ENCODE measurements at places on chromosomes 3 and 15.

DNA sequence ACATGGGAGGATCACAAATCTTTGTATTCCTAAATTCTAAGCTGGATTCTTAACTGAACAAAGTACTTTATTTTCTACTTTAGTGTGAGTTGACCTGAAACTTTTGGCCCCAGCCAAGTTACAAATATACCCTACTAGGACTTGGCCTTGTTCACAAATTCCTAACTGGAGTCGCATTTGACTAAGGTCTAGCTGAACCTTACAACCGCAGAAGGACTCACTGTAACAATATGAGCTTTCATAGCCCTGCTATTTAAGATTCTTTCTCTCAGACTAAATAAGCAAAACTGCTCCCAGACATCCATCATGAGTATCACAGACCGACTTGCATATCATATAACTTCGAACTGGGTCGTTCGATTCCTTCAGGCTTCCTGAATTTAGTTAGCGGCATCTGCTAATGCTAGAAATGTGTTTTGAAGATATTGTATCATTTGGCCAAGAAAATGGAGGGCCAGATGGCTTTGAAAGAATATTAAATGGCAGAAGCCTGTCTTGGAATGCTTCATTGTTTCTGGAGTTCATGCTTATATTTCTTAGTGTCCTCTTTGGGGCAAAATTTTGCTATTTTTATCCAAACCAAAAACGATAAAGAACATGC is 28.4 kb upstream of the ADAMTS9 start:
- no peak for DNase-seq

- DNase-seq: no peak
Measured at GRCh38 chr3:150385296-150386242, 22.5 kb upstream of the TSC22D2 start.

DNA sequence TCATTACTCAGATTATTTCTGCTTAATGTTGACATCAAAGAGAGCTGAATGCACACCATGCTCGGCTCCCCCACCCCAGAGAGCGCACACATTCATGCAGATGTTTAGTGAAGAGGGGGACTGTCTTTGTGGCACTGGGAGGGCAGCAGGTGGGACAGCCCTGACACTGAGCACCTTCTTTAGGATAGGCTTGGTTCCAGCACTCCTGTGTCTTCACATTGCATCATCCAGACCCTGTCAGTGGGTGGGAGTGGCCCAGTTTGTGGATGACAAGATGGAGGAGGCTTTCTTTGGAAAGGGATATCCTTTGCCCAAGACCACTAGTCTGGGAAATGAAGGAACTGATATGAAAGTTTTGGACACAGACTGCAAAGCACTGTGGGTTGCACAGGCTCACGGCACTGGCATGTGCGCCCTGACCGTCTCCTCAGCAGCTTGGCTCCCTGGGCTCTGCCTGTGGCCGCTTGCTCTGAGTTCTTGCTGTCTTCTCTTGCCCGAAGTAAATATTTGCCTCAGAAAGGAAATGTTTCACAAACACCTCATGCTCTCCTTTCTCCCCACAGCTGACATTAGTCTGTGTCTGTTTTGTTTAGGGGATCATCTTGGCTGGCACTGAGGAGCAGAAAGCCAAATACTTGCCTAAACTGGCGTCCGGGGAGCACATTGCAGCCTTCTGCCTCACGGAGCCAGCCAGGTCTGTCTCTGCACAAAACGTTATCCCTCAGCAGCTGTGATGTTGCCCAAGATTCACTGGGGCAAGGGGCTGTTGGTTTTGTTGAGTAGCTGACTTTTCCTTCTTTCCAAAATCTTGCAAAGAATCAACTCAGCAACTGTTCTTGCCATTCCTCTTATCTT is 16.6 kb downstream of the ACAD9 start:
- no peak for DNase-seq

DNA sequence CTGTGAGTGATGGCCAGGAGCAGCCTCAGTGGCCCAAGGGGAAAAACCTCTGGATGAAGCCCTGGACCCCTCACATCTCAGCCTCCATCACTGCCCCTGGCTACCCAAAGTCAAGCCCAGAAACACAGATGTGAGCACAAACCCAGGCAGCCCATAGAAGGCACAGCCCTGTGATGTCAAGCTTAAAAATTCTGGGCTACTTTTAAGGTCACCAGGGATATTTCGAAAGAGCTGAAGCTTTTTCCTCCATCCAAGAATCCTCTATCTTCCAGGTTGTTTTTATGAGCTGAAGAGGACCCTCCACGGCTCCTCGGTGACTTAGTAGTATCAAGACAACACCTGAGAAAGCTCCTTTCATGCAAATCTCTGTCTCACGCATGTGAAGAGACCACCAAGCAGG is 11.5 kb downstream of the LIPC start:
- DNase-seq: no peak

GRCh38 chr3:116102037-116102436 is 343.2 kb downstream of the LSAMP start:
- DNase-seq: no peak

DNA sequence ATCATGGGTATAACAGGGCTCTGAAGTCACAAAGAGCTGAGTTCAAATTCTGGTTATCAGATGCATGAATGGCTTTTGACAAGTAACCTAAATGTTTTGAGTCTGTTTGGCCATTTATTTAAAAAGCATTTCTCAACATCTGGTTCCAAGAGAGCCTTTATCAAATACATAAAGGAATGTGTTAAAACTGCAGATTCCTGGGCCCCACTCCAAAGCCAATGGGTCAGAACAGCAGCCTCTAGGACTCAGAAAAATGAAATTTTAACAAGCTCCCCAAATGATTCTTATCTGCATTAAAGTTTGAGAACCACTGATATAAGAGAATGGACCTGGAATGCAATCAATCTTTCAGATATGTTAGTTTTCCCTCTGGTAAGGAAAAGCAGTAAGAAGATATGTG is 3.4 kb downstream of the B4GALT4 start:
- no peak for DNase-seq

DNA sequence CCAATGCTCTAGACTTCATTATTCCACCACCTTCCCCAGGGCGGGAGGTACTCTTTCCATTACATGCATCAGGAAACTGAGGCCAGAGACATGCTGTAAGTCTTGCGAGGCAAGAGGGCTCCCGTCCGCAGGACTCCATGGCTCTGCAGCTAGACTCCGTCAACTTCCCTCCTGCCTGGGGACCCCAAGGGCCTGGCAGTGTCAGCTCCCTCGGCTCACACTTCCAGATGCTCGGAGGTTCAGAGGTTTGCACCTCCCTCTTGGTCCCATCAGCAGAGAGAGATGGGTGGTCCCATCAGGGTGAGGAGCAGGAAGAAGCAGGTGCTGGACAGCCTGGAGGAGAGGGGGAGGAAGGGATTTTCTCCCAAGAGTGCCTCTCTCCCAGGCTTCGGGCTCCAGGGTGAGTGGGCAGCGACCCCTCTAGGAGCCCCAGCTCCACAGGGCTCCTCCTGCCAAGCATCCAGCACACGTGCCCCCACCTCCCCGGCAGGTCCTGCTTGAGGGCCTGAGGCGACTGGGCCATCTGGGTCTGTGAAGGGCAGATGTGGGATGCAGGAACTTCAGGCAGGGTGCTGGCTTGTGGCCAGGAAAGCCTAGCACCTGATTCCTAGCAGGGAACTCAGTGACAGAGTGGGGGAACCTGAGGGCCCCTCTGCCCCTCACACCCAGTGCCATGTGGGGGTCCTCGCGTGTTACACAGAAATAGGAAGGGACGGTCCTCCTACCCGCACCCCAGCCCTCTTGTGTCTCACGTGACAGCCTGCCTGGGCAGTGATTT is 9.3 kb downstream of the PAK6 start:
- DNase-seq: peak; percentile 42

DNA sequence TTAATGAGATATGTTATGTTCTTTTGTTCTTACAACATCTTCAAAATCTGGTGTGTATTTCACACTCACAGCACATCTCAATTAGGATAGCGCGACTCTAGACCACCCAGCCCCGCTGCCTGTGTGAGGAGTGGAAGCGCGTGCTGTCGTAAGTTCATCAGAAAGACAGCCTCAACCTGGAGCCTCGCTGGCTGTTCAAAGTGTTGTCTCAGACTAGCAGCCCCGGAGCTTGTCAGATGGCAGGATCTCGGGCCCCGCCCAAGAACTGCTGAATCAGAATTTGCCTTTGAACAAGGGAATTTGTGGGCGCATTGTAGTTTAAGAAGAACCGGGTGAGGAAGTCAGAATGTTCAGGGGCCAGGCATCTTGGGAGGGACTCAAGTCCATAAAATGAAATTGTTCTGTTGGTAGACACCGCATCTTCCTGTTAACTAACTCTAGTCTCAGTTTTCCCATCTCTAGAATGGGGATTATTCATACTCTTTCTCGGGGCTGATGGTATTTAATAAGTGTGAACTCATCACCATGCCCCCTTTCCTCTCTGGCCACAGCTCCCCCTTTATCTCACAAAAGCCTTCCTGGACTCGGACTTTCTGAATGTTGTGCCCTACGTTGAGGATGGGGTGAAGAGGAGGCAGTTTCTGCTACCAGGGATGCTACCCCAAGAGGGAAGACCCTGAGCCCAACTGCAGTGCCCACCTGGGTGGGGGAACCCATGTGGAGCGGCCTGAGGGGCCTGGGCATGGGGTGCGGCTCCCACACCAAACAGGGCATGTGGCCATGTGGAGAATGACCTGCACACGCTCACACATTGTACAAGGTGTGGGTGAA is 40.4 kb downstream of the BHLHE40 start:
- peak; percentile 57 for DNase-seq

DNA sequence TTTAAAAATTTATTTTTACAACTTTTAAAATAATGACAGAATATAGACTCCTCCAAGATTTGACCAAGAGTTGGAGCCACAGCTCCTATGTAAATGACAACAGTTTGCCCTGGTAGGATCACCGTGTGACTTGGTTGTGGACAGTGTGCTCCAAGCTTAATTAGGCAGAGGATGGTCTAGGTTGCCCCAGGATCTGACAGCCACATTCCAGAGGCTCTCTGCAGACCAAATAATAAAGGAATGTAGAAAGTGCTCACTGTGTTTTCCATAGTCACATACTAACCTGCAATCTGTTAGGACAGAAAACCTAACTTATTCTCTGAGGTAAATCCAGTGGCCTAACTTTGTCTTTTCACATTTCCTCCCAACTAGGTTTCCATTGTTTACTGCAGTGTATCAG is 59.0 kb downstream of the GPD1L start:
- no peak for DNase-seq

GRCh38 chr3:116872688-116873087 is 163.1 kb downstream of the TUSC7 start:
- no peak for DNase-seq

DNA sequence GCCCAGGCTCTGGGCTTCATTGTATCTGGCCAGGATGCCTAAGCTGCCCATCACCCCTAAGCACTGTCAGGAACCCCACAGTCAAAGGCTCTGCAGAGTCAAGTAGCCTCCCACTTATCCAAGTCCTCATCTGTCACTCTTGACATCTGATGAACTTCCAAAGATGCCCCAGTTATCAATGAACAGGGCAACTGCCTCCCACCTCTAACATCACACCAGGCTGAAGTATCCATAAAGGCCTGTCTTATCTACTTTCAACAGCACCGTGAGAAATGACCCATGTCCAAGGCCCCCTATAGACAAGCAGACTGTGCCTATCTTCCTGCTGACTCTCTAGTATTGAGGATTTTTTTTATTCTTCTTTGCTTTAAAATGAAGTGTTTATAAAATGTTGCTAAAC is 56.4 kb downstream of the TRIM69 start:
- DNase-seq: no peak

DNA sequence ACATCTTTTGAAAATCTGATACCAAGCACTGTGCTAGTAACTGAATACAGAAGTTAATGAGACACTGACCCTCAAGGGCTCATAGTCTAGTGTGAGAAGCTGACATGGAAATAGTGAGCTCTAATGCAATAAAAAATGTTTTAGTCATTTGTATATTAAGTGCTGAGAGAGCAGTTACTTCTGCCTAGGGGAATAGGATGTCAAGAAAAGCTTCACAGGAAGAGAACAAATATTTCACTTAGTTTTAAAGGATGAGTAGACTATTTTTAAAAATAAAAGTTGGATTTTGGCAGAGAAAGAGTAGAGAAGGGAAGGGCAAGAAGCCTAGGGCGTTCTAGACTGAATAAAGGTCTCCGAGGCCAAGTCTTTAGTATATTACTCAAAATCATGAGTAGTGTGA is 158.4 kb downstream of the ATG7 start:
- DNase-seq: no peak

DNA sequence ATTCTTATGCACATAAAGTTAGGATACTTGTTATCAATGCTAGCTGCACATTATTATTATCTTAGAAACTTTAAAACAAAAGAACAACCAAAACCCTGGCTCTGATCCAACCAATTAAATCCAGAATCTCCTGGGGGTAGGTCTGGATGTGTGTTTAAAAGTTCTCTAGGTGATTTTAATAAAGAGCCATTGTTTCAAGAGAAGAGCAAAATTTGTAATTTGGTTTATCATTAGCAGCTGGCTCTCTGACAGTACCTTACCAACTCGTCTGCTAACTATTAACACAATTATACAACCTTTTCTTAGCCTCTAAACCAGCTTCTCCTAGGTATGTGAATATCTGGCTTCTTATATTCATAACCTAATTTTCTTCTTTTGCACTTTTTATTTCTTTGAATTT is 68.9 kb downstream of the IFT80 start:
- no peak for DNase-seq

DNA sequence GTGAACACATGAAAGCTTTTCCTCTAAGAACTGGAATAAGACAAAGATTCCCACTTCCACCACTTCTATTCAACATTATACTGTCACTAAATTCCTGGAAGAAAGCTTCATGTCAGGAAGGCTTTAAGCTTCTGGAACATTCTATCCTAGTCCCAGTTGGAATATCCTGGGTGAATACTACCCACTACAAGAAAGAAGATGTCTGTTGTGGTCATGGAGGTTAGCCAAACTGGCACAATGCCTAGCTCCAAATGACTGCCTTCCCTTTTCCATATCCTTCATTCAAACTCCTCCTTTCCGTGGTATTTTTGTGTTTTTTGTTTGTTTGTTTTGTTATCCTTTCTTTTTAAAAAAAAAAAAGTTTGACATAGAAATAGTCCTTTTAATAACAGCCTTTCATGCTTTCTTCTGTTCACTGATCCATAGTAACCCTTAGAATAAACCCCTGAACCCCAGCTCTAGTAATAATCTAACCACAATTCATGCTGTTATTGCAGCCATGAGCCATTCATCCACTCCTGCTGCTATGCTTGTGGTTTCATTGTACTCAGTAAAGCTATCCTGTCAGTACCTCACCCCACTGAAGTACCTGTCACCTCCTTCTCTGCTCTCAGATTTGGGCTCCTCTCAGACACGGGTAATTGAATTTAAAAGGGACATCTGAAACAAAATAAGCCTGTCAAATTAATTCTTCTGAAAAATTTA is 447.5 kb downstream of the IGSF11 start:
- no peak for DNase-seq

DNA sequence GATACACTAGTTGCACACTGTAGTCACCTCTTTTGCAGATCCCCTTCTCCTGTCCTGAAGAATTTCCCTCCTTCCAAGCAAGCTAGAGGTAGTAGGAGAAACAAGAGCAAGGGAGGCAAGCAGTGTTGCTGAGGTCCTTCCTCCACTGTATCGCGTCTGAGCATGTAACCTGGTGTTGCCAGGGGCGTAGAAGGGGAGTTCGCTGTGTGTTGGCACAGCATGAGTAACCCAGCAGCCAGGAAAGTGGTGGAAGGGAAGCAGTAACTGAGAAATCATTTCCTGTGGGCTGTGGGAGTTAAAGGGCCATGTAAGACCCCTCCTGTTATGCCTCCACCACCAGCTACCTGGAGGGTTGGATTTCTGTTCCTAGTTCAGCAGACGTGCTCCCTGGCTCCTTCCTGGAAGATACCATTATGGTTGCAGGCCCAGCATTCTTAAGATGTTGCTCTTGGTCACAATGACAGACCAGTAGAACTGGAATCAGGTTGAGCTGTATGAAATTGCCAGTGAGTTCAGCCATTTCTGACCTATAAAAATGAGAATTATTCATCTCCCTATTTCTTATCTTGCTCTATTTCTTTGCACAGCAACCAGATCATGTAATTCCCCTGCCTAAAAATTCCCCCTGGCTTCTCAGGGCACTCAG is 215.3 kb upstream of the TOPAZ1 start:
- DNase-seq: no peak
